NCI-H526 treated with DMSO at 0.1 percent for 48 hours (cell line): ENCODE measurements at places on chromosomes 4 and X.
A peak's percentile ranks its signal among the peaks of the same experiment; 100 is the strongest.

- DNase-seq: no peak
These were observed 291.8 kb upstream of the HAND2 start for GRCh38 chr4:173821876-173822275.

GRCh38 chr4:11774346-11774745, 345.7 kb upstream of the HS3ST1 start:
- DNase-seq: no peak

DNA sequence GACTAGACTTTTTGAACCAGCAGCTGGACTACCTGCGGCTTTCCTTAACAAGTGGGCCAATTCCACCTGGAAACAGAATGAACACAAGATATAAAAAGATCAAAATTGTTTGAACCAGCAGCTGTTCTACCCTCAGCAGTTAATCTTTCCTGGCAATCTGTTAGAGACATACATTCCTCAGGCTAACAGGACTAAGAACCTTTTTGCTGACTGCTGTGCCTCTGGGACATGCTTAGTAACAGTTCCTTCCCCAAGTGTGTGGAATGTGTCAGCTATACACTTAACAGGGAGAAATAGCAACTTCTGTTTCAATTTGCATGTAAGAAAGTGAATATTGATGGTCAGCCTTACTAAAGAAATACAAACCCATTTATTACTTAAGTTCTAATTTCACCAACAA, 554.4 kb downstream of the ARAP2 start:
- DNase-seq: no peak

DNA sequence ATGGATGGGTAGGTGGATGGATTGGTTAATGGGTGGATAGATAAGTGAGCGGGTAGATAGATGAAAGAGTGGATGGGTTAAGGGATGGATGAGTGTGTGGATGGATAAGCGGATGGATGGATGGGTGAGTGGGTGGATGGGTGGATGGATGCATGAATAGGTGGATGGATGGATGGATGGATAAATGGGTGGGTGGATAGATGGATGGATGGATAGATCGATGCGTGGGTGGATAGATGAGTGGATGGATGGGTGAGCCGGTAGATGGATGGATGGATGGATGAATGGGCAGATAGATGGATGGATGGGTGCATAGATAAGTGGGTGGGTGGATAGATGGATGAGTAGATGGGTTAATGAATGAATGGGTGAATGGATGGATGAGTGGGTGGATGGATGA, 90.9 kb downstream of the CPZ start:
- DNase-seq: no peak

- DNase-seq: no peak
These were observed 41.5 kb downstream of the CD40LG start for GRCh38 chrX:136689436-136689835.

DNA sequence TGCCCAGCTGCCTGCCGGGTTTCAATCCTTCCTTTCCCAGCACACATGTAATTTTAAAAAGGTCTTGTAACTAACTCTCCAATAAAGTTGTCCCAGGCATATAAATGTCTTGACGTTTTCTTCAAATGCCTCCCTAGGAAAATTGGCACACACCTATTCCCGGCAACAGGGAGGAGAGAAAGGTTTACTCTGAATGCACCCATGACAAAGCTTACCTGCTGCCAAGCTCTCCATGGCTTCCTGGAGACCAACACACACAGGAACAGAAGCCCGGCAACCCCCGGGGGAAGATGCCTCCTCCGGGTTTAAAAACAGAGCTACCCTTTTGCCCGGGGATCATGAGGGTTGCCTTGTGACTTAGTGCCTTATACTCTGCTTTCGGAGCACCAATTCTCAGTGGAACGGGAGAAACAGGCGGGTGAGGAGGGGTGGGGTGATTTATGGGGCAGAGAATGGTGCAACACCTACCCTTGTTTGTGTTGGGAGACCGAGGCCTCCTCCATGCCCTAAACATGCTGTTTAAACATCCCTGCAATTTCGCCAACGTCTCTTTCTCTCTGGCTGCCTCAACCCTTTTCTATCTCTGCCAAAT, 4.8 kb upstream of the GYG2 start:
- no peak for DNase-seq

DNA sequence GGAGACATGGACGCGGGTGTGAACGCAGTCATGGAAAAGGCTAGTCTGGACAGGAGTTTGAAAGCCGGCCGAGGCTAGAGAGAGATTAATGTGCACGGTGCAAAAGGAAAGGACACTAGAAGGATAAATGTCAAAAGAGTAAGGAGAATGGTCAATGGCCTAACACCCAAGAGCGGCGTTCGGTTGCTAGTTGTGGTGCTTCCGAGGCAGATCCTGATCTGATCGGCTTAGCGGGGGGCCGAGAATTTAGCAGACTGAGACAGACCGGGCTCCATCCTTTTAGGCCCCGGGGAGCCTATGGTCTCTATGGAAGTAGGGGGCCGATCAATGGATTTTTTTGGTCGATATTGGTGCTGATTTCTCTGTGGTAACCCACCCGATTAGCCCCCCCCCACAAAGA, 6.9 kb downstream of the GAGE10 start:
- DNase-seq: no peak

- no peak for DNase-seq
These were observed 39.2 kb downstream of the USP11 start for GRCh38 chrX:47272013-47272408.

DNA sequence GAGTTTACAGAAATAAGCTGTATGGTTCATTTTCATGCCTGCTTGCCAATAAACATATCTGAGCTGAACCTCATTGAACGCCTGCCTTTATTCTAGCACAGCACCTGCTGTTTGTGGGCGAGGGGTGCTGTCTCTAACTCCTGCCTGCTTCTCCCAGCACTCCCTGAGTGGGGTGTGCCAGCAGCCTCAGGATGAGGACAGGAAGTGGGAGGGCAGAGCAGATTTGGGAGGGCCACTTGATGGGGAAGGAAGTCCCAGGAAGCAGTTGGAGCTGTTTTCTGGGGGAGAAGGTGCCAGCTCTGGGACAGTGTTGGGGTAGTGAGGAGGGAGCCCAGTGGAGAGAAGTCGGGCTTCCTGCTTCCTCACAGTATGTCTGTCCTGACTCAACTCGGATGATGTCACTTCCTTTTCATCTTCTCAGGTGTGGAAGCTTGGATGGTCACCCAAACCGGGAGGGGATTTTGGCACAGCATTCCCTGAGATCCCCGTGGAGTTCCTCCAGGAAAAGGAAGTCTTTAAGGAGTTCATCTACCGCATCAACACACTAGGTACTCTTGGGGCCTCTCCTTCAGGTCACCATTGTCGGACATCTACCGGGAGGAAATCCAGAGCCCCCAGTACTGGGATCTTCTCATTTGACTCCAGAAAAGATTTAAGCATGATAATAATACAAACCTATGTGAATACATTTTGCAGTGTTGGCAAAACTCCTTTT, 29.0 kb upstream of the MSANTD1 start:
- no peak for DNase-seq

DNA sequence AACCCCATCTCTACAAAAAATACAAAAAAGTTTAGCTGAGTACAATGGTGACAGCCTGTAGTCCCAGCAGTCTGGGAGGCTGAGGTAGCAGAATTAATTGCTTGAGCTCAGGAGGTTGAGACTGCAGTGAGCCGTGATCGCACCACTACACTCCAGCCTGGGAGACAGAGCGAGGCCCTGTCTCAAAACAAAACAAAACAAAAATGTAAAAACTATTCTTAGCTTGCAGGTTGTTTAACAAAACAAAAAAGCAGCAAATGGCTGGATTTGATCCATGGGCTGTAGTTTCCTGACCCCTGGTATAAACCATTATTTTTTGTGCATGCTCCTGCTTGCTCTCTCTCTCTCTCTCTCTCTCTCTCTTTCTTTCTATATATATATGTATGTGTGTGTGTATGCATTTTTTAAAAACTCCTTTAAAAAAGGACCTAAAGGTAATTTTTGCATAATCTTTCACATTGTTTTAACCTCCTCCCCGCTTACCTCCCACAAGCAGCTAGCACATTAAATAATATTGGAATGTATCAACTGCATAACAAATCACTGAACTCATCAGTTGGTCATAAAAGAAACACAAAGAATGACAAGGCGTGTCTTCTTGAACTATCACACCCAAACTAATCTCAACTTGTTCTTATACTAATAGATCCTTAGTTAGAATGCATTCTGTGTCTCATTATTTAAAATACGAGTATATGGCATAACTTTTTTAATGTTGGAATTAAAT, 4.8 kb downstream of the AREG start:
- no peak for DNase-seq

- DNase-seq: no peak
These were observed 371.3 kb upstream of the FSTL5 start for GRCh38 chr4:162535121-162535520.

GRCh38 chr4:70425306-70425705, 27.6 kb downstream of the OPRPN start:
- peak; percentile 8 for DNase-seq

- DNase-seq: peak; percentile 68
These were observed at the start of gene NKX6-1 for GRCh38 chr4:84498935-84499623. Gene NKX6-1, minus strand, starts transcription at chr4:84499292. Its CDS starts 1,064 bp downstream, at chr4:84498228.

DNA sequence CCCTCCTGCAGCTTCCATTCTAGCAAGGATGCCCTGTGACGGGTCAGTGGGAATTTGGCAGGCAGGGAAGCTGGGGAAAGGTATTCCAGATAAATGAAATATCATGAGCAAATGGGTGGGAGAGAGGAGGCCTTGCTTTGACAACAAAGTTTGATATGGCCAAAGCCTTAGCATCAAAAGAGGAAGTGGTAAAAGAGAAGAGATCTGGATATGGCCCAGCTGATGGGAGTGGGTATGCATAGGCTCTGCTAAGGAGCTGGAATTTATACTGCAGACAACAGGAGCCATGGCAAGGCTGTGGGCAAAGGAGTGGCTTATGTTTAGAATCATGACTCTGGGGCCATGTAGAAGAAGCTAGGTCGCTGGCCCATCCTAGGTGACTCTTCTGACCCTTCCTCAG, 89.2 kb downstream of the PJA1 start:
- DNase-seq: no peak

GRCh38 chrX:103513476-103514108, 5.7 kb downstream of the RAB40A start:
- DNase-seq: no peak
